ENCODE measurements at places on chromosomes 4 and X.

- DNase-seq: no peak
Measured at GRCh38 chr4:38985410-38986100, 46.7 kb downstream of the TMEM156 start.

- no peak for DNase-seq
Measured at GRCh38 chr4:8410066-8410625, 30.4 kb downstream of the ACOX3 start.

DNA sequence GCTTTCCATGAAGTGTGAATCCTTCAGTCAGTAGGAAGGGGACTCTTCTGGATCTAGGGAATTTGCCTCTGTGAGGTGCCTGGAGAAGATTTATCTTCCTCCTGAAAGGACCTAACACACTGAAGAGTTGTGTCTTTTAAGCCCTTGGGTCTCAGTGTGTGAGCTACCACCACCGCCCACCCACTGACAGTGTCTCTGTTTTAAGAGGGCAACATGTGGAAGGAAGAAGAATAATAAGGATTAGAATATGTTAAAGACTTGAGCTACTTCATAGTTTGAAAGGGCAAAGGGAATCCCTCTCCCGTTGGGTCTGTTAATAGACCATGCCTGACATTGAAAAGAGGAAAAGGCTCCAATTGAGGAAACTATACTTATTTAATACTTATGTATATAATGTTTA lies 64.3 kb upstream of the TLR2 start:
- DNase-seq: no peak

GRCh38 chrX:97400492-97400891 lies 516.8 kb downstream of the RPA4 start:
- DNase-seq: no peak

- no peak for DNase-seq
Measured at GRCh38 chr4:8269535-8270417, at the start of gene HTRA3. Gene HTRA3, plus strand, starts transcription at chr4:8269754. Its CDS starts 215 bp downstream, at chr4:8269969.

DNA sequence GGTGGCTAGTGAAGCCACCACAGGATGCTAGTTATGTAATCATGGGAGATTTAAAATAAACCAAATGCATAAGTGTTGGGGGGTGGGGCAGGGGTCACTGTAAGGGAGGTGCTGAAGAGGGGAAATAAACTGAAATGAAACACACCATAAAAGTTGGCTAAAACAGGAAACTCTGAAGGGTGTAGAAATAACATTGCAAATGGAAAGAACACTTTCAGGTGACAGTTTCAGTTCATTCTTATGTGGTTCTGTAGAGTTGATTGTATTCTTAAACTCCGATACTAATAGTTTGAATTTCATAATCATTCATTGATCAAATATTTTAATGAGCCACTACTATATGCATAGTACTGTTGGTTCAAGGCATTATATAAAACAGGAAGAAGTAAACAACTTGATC lies 80.1 kb downstream of the HDAC8 start:
- no peak for DNase-seq

GRCh38 chr4:89022426-89023128 lies 34.4 kb downstream of the FAM13A start:
- no peak for DNase-seq

DNA sequence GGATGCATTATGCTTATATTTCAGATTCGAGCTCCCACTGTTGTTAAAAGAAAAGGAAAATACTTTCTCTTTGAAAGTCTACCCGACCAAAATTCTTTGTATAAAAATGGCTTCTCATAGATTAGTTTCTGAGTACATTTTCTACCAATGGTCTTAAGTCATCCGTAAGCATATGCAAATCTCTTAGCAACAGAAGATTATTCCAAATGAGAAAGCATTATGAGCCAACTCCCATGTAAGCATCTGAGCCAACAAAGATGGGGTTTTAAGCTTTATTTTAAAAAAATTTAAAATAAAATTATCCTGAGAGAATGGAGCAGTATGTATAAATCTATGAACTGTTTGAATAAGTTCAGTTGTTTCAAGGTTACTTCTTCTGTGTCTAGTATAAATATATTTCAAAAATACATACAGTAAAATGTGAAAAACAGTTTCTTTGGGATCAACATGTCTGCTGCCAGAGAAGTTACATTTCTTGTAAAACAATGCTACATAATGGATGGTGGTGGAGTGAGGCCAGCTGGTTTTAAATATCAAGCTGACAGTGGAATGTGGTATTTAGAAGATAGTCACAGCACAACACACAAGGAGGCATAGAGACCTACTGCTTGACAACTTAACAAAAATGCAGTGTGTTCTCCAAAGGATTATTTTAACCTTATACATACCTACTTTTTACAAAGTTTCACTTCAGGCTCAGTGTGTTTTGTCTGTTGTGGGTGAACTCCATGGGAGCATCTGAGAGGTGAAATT lies 199.5 kb upstream of the DIPK2B start:
- DNase-seq: no peak

GRCh38 chr4:144300616-144301015 lies 160.1 kb upstream of the GYPA start:
- no peak for DNase-seq

- no peak for DNase-seq
Measured at GRCh38 chr4:118839221-118839927, 3.4 kb upstream of the SEC24D start.

GRCh38 chr4:145012841-145013240 lies 85.2 kb downstream of the ANAPC10 start:
- no peak for DNase-seq

DNA sequence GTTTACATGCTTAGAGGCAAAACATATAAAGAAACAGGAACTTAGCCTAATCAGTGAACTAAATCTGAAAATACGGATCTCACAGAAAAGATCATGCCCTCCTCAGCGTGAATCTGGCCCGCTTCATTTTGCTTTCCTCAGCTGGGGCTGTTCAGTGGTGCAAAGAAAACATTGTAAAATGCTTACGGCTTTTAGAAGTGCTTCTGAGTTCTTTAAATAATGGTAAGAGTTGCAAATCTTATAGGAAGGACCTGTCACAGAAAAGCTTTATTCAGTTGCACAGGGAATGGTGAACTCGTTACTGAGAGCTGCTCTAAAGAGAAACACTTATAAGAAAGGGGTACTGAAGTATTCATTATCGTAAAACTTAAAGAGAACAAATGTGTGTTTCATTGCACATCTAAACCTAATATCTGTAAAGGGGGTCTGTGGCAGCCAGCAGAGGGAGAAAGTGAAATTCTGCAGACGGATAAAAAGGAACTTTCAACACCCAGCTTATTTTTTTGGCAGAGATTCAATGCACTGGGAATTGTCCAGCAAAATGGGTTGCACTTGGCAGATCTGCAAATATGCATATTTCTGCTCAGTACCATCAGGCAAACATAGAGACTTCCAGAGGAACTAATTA lies 139.2 kb upstream of the ANK2 start:
- no peak for DNase-seq

Data from activated CD4-positive, alpha-beta T cell treated with anti-CD3 and anti-CD28 coated beads, Interleukin-2, amount 50 U/mL, for 4 hours (primary cell).